ENCODE measurements at places on chromosomes 2 and 18.

DNA sequence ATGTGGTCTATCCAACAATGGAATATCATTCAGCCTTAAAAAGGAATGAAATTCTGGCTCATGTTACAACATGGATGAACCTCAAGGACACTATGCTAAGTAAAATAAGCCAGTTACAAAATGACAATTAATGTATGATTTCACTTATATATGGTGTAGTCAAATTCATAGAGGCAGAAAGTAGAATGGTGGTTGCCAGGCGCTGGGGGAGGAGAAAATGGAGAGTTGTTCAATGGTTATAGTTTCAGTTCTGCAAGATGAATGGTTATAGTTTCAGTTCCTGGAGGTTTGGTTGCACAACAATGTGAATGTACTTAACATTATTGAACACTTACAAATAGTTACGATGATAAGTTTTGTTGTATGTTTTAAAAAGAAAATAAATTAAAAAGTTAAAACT, 79.2 kb upstream of the IL1R2 start:
- DNase-seq = no peak

DNA sequence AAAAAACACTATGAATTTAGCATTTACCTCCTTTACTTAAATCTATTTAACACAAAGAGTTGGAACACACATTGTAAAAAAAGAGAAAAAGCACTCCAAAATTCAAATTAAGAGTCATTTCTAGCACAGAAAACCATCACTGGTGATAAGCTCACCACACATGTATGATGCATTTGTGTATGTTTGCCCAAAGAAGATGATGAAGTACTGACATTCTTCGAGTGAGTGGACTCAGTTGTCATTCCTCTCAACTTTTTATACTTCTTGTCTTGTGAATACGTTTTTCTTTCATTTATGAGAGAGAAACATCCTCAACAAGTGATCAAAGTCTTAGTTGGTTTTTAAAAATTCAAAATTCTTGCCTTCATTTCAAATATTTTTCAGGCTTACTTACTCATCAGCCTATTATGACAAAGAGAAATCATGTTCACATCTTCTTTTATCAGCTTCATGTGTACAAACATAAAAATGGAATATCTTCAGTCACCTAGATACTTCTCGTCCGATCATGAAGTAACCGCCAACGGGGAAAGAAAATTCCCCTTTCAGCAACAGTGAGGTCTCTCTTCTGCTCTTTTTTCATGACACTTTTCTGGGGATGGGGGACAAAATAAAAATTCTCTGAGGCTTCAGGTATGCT, 1.5 kb downstream of the DSEL start:
- DNase-seq = no peak

- DNase-seq = no peak
Measured at GRCh38 chr18:69097349-69097748, 299.5 kb downstream of the CCDC102B start.

GRCh38 chr2:160652236-160652635, 158.6 kb upstream of the RBMS1 start:
- DNase-seq = peak; percentile 45

DNA sequence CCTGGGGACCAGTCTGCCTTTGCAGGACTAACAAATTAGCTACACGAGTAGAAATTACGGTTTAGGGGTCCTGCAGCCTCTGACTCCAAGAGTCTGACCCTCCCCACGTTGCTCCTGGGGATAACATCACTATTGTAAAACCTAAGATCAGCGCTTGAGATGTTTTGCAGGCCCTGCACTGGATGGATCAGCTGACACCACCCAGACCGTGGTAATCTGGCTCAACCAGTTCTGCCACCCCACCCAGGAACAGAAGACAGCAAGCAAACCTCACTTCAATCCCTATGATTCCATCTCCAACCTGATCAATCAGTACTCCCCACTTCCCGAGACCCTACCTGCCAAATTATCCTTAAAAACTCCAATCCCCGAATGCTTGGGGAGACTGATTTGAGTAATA, 31.7 kb downstream of the NGEF start:
- DNase-seq = no peak

- DNase-seq = no peak
Measured at GRCh38 chr2:128317181-128317898, 1.3 kb downstream of the HS6ST1 start.

- no peak for DNase-seq
Measured at GRCh38 chr2:70966681-70967080, 11.7 kb upstream of the ANKRD53 start.

Data from T-helper 9 cell (primary cell).